ENCODE measurements at places on chromosomes 2 and 18.

DNA sequence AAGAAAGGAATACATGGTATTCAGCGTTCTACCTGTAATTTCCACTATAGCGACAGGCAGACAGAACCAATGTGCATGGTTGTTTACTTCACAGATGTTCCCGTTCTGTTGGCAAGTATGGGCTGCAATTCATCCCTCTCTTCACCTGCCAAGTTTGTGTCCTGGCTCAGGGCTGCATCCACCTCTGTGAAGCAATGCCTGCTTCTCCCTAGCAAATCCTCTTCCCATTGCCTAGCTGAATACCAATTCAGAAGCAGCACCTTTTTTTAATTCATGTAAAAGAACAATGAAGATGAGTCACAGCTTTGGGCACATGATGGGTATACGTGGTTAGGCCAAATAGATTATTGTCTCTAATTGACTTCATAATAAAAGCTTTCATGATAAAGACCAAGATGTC is 54.7 kb upstream of the LRATD1 start:
- no peak for DNase-seq

- DNase-seq: no peak
These were observed 66.9 kb upstream of the LDLRAD4 start for GRCh38 chr18:13151656-13152055.

DNA sequence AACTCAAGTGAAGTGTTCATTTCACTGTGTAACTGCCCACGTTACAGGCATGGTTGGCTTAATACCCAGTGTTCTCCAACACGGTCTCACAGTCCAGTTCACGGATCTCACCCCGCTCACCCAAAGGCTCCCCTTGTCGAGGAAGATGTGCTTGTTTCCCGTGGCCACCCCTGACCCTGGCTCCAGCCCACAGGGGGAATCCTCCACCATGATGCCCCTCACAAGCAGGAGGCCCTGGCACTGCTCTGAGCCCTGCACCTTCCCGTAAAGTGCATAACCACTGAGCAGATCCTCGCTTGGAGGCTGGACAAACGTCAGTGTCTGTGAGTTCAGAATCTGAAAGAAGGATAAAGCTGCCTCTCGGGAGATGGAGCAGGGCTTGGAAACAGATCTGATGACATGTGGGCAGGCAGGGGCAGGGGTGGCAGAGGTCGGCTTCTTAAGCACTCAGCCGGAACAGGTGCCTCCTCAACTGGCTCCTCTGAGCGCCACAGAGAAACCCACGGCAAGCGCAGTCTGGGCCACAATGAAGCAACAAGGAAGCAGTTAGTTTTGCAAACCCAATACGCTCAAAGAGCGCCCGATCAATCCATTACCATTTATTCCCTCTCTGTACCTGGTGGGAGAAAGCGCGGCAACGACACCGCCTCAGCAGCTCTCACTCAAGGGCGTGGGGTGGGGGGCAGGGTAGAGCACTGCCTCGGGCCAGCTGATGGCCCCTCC is 17.6 kb downstream of the HDAC4 start:
- no peak for DNase-seq

- no peak for DNase-seq
These were observed 31.8 kb downstream of the NCK2 start for GRCh38 chr2:105776560-105776928.

DNA sequence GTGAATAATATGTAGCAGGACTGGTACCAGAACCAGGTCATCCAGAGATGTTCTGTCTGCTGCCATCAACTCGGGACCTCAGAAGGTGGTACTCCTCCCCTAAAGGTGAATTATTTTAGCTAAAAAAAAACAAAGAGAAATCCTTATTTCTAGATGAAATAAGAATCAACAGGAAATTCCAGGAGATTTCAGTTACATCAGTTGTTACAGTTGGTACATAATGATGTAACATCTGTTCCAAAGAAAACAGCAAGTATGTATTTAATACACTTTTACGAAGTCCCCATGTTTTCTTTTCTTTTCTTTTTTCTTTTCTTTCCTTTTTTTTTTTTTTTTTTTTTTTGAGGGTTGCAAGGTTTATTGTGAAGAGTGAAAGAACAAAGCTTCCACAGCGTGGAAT is 33.6 kb upstream of the CD28 start:
- no peak for DNase-seq

DNA sequence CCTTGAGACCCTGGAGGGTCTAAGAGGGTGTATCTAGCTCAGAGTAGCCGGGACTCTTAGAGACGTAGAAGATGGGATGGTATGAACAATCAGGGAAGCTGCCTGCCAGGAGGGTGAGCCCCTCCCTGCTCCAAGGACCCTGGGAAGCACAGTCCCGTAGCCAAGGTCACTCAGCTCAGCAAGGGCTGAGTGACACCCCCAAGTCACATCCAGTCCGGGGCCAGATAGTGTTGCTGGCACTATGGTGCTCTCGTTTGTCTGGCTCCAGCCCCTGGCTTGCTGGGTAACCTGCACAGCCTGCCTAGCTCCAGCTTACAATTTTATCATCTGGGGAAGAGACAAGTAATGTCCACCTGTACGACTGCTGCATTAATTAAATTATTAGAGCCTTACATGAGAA is 22.3 kb downstream of the REEP1 start:
- no peak for DNase-seq

GRCh38 chr2:205734436-205735037 is 52.2 kb downstream of the NRP2 start:
- DNase-seq: no peak

GRCh38 chr2:27003857-27004256 is 28.9 kb upstream of the TMEM214 start:
- DNase-seq: no peak

GRCh38 chr2:32683520-32684086 is 55.8 kb downstream of the TTC27 start:
- DNase-seq: no peak

DNA sequence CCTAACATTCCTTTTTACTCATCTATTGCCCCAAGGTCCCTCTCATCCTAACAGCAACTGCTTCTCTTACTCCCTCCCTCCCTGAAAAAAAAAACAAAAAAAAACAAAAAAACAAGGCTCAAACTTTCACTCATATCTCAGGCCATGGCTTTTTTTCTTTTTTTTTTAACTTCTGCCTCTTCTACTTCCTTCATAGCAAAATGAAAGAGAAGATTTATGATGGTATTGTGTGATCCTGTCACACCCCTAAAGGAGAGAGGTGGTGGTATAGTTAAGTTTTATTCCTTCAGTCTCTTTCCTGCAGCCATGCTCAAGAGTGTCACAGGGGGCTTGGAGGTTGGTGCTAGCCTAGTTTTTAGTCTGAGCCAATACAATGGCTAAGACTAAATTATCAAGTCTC is 21.5 kb upstream of the EPC2 start:
- no peak for DNase-seq

GRCh38 chr18:54392543-54393023 is 34.9 kb downstream of the C18orf54 start:
- DNase-seq: peak; percentile 68

DNA sequence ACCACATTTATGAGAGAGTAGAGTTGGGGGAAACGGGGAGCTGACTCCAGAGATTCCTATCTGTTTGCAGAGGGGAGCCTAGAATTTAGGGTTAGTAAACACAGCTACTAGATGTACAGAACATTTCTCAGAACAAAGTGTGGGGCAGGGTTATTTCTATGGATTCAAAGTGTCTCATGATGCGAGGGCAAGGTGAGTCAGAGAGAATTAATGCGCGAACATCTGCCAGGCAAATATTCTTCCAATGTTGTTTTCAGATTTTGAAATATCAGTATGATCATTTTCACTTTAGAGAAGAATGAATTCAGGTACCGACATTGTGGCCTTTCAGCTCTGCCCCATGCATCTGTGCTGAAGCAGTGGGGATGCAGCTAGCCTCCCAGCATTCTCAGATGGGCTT is 2.0 kb upstream of the DSEL start:
- no peak for DNase-seq

DNA sequence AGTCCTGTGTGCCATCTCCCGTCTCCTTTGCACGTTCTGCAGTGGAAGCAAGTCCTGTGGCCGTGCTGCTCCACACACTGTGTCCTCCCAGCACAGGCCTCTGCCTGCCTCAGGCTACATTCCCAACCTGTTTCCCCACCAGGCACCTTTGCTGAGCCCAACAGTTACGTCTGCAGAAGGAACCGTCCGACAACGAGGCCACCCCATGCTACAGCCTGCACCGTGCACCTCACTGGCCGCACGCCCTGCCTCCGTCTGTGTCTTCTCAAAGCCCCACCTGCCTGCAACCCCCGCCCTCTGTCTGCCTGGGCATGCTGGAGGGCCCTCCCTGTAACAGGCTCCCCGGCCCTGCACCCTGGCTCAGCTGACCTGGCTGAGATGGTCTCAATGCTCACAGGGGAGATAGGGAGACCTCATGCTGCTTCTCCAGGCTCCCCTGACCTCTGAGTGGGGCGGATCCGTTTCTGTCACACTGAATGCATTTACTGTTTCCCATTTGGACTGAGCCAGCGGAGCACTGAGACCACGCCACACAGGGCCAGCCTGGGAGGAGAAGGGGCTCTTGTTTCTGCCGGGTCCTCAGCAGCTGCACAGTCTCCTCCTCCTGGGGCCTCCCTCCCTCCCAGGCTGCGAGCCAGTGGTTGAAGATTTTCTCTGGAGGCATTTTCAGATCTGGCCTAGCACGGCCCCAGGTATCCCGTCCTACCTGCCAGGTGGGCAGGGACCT is 109.1 kb upstream of the OTOS start:
- DNase-seq: no peak

- DNase-seq: no peak
These were observed 48.1 kb downstream of the EMILIN2 start for GRCh38 chr18:2894841-2895370.

- no peak for DNase-seq
These were observed 505.1 kb downstream of the CNTNAP5 start for GRCh38 chr2:124530203-124530602.

GRCh38 chr2:48717846-48718245 is 37.7 kb downstream of the LHCGR start:
- DNase-seq: no peak

GRCh38 chr2:171723716-171724683 is 36.7 kb downstream of the DYNC1I2 start:
- DNase-seq: no peak

DNA sequence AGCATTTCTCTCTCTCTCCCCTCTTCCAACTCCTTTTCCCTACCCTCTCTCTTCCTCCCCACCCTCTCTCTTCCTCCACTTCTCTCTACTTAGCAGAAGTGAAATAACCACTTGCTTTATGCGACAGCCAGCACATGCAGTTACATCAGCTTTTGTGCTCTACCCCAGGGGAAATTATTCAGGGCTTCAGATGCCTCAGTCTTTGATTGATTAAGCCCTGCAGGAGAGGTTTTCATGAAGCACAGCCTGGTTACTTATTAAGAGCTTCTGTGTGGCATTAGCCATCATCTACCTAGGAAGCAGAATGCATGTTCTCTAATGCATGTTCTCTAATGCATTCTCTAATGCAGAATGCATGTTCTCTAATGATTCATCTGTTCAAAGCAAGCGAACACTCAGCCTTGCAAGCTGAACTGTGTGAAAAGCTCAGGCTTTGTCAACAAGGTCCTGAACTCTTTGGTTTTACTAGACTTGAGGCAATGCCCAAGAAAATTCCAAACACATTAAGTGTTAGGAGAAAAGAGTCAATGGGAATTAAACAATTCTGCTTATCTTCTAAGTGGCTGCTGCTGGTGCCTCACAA is 56.1 kb downstream of the LHCGR start:
- DNase-seq: no peak

- DNase-seq: no peak
These were observed 12.7 kb downstream of the GCKR start for GRCh38 chr2:27509326-27509725.

- DNase-seq: no peak
These were observed 6.8 kb upstream of the LRRTM1 start for GRCh38 chr2:80311304-80311703.

- DNase-seq: peak; percentile 69
These were observed 76.5 kb downstream of the CYBRD1 start for GRCh38 chr2:171598713-171599319.

GRCh38 chr2:105896765-105897163 is 152.1 kb downstream of the NCK2 start:
- no peak for DNase-seq

GRCh38 chr2:240991378-240992263 is 6.8 kb upstream of the SNED1 start:
- DNase-seq: peak; percentile 80

DNA sequence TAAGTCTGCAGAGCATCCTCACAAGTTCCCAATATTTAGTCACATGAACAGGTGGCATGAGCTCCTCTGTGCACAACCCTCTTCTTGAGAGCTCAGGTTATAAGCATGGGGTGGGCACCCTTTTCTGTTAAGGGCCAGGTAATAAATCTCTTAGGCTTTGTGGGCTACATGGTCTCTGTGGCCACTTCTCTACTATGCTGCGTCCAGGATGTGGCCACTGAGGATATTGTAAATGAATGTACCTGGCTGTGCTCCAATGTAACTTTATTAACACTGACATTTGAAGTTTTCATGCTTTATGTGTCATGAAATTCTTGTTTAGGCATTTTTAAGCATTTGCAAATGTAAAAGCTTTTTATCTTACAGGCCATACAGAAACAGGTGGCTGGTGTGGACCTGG is 116.8 kb upstream of the ST6GAL2 start:
- DNase-seq: no peak

- DNase-seq: no peak
These were observed 156.6 kb upstream of the LHCGR start for GRCh38 chr2:48912110-48912509.

DNA sequence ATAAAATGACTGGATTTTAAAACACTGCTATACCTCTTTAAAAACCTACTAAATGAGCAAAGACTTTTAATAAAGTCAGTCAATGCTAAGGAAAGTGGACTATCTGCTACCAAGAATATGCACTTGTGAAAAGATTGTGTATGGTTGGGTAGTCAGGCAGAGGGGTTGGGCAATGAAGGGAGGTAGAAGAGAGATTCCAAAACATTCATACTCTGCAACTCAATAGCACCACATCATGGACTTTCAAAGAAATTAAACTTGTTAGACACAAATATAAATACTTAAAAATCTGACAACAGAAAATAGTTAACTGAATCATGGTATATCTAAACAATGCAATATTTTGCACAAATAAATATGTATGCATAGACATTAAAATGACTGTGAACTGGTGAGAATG is 139.9 kb upstream of the MAPRE2 start:
- DNase-seq: no peak

DNA sequence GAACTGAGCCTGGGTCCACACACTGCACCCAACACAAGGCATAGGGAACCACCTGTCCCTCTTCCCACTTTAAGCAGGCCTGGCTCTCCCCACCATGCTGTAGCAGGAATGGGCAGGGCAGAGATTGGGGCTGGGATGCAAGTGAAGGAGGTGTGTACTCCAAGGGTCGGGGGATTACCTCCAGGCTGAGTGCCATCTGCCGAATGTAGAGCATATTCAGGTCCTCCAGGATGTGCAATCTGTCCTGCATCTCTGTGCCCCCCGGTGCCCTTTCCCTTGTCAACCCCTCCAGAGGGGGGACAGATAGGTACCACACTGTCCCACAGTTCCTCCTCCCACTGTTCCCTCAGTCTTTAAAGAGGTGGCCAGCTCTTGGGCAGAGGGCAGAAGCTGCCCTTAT is 2.4 kb downstream of the RTKN start:
- DNase-seq: no peak

- no peak for DNase-seq
These were observed 3.6 kb downstream of the IHH start for GRCh38 chr2:219056896-219057708.

- DNase-seq: no peak
These were observed 117.3 kb downstream of the CTIF start for GRCh38 chr18:48656176-48656575.

GRCh38 chr2:241855245-241855887 is 3.3 kb downstream of the PDCD1 start:
- DNase-seq: no peak

- DNase-seq: no peak
These were observed 192.8 kb downstream of the ZFP36L2 start for GRCh38 chr2:43033466-43034241.
